ENCODE measurements at places on chromosomes 6 and 20.
A peak's percentile ranks its signal among the peaks of the same experiment; 100 is the strongest.

DNA sequence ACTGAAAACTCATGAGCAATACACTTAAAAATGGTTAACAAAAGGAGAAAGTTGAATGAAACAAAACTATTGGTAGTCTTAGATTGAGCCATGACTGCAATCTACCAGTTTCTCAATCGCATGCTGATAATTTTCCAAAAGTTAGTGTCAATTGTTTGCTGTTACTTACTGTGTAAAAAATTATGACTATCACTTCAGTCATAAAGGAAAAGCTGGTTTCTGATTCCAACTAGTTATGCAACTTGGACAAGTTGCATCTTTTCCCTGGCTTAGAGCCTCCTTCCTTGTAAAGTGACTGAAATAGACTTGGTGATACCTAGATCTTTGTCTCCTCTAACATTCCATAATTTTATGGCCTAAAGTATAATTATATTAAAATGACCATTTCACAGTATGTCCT is 88.3 kb upstream of the PAK5 start:
- no peak for DNase-seq

DNA sequence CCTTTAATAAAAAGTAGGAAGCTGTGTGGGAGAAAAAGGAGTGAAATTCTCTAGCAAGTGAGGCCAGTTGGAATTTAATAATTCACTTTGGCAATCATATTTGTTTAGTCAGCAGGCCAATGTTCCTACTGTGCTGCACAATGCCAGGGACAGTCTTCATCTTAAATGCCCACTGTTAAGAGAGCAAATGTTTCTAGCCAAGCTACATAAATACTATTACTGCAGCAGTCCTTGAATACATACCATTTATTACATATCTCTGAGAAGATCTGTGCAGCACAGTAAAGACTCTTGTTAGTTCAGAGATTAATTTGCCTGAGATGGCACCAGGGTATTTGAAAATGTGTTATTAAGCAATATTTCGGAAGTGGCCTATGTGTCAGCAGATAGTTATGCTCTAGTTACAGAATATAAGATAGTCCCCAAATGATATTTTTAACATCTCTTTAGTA is 105.4 kb downstream of the OGFRL1 start:
- DNase-seq = no peak

GRCh38 chr6:21586740-21587178 is 6.8 kb upstream of the SOX4 start:
- no peak for DNase-seq

DNA sequence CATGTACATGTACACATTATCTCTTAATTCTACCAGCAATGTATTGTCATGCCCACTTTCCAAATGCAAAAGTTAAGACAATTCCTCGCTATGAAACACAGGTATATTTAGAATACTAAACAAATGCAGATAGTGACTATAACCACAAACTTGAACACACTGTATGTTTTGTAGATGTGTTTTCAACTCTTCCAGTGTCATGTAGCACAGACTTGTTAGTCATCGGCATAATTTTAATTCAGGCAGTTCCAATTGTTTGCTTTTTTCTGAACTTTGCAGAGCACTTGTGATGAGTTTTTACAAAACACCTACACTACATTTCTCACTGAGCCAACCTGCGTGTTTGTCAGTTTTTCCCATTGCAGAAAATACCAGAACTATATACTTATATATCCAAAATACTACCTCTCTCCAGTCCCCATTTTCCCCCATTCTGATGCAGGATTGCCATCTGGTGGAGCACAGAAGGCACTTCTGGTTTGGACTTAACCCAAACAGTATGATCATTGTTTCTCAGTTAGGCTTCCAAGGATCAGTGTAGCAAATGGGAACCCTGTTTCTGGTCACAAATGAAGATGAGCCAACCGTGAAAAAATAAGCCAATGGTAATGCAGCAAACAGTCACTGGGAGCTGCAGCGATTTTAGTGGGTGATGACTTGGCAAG is 143.4 kb downstream of the ADGRB3 start:
- DNase-seq = peak; percentile 15

DNA sequence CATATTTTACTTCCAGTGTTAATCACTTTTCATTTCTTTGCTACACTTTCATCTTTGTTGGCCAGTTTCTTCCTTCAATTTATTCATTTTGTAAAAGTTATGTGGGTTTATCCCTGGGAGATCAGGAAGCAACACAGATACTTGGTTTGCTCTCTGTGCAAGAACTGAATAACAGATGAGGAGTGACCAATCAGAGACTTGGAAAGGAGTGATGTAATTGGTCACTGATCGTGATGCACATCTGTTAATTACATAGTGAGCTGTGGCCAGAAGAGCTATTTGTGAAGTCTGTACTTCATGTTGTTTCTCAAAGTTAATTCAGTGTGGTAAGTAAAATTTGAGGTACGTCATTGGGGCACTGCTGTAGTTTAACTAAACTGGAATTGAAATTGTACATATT is 21.3 kb downstream of the ANKRD6 start:
- DNase-seq = no peak

DNA sequence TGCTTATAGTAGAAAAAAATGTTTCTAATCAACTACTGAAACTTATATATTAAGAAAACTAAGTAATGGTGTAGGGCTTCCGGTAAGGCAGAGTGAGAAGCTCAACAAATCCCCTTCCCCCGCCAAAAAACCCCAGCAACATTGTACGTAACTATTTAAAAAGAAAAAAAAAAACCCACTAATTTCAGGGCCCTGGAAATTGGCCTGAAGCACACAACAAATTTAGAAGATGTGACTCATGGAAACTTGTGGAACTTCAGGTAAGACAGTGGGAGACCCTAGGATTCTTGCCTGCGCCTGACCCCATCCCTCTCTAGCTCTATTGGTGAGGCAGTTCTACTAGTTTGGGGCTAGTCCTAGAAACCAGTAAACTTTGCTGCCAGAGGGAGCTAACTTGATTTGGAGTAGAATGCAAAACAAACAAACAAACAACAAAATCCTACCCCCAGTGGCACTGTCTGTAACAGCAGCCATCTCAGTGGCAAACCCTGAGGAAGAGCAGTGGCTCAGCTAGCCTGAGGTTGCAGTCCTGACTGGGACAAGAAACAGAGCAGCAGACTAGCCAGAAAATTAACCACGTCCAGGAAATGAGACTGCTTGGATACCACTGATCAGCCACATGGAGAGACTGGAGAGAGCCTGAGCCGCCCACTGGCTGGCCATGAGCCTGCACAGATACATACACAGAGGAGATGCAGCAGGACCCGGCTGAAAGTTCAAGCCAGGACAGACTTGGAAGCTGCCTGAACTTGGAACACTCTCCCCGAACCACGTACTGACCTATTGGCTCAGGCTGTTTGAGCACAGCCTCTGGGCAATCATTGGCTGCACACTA is 135.1 kb downstream of the TBXT start:
- DNase-seq = peak; percentile 42

- DNase-seq = no peak
These were observed 207.3 kb downstream of the GMDS start for GRCh38 chr6:2038092-2038491.

- DNase-seq = no peak
These were observed 231.6 kb downstream of the THBS2 start for GRCh38 chr6:169022079-169022478.

GRCh38 chr20:48148020-48148419 is 362.7 kb upstream of the SULF2 start:
- no peak for DNase-seq

- no peak for DNase-seq
These were observed 80.2 kb downstream of the PLCB1 start for GRCh38 chr20:8212286-8212685.

- no peak for DNase-seq
These were observed 59.5 kb downstream of the SRC start for GRCh38 chr20:37405351-37405897.

DNA sequence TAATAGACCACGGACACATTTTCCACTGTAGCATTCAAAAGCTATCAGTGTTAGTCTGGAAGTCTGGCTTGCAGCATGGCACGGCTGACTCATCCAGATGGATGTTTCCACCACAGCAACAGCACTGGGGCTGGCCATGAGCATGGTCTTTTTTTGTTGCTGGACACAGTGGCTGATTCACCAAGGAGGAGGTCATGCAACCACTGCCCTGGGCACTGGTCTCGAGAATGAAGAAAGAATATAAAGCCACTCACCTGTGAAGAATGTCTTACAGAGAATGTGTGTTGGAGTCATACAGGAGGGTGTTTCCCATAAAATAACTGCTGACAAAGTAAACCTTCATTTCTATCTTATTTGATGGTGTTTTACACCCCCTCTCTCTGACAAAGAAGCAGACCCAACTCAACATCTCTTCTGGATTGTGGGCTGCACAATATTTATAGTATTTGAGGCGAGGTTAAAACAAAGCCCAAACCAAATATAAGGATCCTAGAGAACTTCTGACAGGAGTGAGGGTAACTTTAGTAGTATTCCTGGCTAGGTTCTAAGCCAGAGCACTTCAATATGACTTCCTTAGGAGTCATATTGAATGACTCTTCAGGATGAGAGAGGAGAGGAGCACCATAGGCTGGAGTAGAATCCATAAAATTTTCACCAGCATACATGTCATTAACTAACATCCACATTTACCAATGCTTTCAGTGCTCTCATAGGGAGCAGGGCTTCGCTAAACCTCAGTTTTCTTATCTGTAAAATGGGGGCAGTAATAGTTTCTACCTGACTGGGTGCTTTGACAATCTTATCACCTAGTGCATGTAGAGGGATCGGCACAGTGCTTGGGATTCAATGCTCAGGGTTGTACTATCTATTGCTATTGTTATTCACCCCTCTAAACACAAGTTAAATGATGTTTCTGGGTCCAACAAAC is 121.4 kb downstream of the KIF13A start:
- no peak for DNase-seq

DNA sequence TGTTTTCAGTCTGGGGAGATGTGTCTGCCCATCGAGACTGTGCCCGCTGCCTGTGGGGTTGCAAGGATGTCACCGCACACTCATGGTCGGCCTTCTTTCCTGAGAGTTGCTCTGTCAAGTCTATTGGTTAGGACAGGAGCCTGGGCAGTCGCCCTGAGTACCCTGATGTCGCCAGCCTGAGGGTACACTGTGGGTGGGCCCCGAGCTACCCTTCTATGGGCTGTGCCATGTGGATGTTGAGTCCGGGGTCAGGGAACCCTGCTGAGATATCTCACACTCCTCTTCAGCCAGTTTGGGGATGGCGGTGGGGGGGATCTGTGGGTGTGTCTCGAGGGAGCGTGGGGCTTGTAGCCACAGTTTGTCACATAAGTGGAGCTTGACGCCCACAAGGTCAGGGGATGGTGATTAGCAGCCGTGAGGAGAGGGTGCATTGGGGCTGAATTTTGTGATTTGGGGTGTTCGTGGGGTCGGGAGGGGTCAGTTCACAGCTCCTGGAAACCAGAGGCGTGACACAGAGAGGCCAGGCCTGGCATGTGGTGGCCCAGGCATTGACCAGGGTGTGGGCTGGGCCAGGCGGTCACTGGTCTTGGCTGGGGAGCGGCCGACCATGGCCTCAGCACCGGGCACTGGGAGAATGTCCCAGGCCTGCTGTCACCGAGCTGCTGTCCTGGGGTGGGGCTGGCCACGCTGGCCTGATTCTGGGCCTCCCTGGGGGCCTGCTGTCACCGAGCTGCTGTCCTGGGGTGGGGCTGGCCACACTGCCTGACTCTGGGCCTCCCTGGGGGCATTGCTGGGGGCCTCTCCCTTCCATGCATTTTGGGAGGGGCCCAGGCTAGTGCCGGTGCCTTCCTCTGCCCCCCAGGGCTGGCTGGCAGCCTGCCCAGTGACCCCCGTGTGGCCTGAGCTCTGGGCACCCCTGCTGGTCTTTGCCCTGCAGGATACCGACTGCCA is 1.6 kb upstream of the NPBWR2 start:
- DNase-seq = no peak

- DNase-seq = no peak
These were observed 714.1 kb downstream of the DHX35 start for GRCh38 chr20:39676241-39676640.

DNA sequence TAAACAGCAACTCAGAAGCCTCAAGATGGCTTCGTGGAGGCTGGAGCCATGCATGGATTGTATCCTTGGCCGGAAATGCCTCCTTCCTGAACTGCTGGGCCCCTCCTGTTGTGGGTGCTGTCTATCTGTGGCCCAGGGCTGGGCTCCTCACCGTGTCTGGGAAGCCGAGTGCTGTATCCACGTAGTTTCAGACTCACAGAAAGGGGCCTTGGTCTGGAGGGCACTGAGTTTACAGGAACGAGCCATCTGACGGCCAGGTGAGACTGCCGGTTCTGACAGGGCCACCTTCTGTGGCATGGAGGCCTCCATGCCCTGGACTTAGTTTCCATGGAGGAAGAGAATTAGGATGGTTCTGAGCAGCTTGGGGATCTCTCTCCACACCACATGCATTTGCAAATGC is 142.2 kb downstream of the ERMARD start:
- DNase-seq = no peak

- DNase-seq = no peak
These were observed 151.1 kb upstream of the GLP1R start for GRCh38 chr6:38897507-38897906.

DNA sequence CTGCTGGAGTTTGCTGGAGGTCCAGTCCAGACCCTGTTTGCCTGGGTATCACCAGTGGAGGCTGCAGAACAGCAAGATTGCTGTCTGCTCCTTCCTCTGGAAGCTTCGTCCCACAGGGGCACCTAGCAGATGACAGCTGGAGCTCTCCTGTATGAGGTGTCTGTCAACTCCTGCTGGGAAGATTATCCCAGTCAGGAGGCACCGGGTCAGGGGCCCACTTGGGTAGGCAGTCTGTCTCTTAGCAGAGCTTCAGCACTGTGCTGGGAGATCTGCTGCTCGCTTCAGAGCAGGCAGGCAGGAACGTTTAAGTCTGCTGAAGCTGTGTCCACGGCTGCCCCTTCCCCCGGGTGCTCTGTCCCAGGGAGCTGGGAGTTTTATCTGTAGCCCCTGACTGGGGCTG is 96.8 kb upstream of the SLC35F1 start:
- no peak for DNase-seq

GRCh38 chr6:126385536-126385935 is 45.6 kb downstream of the CENPW start:
- DNase-seq = no peak

GRCh38 chr20:51768759-51769517 is 748 bp upstream of the ATP9A start:
- DNase-seq = no peak

DNA sequence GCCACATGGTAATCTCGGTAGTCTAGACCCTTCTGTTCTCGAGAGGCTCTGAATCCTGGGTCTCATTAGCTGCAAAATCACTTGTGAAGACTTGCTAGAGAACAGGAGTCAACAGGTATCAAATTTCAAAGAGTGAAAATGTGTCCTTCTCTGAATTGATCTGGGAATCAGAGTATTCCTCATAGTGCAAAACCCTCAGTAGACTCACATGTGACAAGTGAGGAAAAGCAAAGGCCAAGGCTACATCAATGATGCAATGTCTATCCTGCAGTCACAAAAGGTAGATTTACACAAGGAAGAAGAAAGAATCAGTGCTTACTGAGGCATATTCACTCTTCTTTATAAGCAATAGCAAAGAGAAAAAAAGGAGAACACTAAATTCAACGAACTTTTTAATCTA is 1220.0 kb upstream of the GJE1 start:
- no peak for DNase-seq

DNA sequence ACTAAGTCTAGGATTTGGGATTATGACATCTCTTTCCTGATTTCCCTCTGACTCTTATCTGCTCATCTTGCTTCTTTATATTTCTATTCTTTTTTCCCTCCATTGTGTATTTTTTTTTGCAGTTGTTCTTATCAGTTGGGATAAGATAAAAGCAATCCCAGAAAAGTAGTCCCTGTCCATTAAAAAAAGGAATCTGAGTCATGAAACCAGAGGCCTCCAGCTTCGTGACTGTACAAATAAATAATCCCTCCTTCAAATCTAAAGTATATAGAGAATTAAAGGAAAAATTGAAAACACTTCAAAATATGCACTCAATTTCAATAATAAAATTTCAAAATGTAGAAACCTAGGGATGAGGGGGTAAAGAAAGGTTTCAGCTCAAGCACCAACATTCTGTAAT is 317.8 kb upstream of the NT5E start:
- no peak for DNase-seq
